Midbrain (tissue), 1 donor: ENCODE measurements at places on chromosomes 6 and 20.

GRCh38 chr20:51439160-51439689 is 103.3 kb downstream of the NFATC2 start:
- no peak for DNase-seq

DNA sequence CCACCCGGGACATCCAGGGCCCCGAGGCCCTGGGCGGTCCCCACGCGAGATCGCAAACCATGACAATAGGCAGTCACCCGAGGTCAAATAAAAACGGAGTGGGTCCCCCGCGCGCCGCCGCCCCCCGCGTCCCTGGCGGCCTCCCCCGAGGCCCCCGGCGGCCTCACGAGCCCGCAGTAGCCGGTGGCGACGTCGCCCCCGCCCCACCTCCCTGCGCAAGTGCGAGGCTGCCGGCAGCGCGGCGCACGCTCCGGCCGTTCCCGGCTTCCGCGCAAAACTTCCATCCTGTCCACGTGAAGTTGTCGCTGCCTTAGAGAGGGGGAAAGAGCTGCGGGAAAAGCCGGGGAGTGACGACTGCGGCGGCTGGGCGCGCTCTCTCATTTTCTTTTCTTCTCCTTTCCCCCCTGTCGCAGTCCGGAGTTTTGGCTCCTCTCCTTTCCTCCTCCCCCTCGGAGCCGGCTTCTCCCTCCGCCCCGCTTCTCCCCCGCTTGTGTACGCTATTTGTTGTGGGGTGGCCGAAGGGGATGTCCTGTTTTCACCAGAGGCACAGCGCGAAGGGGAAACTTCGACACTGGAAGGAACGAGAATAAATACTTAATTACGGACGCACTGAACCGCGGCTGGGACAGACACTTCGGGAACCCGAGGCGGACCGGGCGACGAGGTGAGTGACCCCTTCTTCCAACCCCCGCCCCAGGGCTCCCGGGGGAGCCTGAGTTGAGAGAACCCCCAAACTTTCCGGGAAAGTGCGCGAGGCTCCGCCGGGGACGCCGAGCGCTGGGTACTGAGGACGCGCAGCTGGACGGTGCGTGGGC is at the start of gene EYA4:
TSS of gene EYA4 (plus strand) at position 272 of the 815 bp plus-strand sequence. CDS start 33,424 bp downstream, outside the sequence.
- peak; percentile 65 for DNase-seq

DNA sequence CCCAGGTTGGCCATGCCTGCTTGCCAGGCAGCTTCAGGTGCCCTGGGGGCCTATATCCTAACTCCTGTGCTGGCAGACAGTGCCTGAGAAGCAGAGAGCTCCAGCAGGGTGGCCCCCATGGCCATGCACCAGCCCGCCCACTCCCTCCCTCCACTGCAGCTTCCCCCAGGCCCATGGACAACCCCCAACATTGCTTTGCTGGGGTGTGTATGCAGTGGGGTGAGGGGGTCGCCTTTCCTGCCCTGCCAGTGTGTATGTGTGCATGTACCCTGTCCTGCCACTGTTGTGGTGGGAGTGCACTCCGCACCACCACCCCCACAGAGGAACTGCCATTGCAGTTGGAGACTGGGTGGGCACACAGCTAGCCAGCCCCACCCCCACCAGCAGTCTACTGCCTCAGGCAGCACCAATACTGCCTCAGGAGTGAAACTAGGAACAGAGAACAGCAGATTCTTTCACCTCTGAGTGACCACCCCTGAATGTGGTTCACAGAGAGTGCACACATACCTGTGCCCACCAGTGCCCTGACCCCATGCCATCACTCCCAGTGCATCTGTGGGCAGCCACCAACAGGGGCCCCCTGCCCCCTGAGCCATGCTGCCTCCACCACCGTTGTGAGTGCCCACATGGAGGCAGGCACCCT is 151.1 kb downstream of the LRRC1 start:
- DNase-seq = no peak

DNA sequence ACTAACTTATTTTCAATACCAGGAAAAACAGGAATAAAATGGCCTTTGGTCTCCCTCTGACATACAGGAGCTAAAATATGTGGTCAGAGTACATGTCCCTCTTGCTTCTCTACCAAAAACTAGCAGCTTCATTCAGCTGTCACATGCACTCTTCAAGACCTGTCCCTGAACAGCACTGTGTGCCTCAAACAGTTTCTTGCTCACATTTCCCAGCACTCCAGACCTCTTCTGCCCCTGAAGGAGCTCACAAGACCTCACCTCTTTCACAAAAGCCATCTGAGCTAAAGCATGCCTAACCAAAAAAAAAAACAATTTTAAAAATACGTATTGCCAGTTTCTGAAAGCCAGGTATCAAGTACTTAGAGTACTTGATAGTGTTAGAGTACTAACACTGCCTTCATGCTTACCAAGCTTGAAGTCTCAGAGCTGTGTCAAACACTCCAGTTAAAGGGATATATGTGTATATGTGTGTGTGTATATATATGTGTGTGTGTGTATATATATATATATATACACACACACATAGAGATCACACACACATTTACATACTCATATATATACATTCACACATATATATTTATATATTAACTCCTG is 148.3 kb upstream of the POU3F2 start:
- no peak for DNase-seq

- DNase-seq = no peak
These were observed 121.4 kb upstream of the AFDN start for GRCh38 chr6:167705211-167705750.
